ENCODE measurements at places on chromosomes 5 and 9. TPM values are rescaled to one million over a fixed set of nuclear protein-coding genes. Genes with fewer than 3 reads are reported as not detected.

Gene ABO
- not detected for total RNA-seq

Gene PPP2R2B
- 22.5 TPM for total RNA-seq

DNA sequence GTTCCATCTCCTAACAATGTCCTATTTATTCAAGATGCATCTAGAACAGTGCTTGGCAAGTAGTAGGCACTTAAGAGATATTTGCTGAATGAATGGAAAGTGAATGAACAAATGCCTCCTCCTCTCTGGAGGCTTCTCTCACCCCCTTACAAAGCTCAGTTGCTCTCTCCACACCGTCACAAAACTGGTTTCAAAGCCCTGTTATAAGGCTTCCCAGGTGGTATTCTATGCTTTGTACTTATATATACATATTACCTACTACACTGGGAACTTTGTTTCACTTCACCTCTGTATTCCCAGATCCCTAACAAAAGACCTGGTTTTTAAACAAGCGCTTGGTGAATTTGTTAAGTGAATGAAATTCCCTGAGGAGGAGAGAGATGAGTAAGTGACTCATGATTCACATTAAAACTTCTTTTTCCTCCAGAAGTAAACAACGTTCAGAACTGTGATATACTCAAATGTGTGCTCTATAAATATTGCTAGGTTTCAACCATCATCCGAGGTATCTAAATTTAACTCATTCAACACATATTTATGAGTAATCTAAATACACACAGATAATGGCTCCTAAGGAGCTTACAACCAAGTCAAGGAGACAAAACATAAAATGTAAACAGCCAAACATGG, 36.0 kb downstream of the DENND1A start:
- DNase-seq = no peak
- H3K36me3 ChIP-seq = no peaks in the 10 kb centered on the region
- peak overlapping the region; percentile 86 for H3K27ac ChIP-seq
- H3K27me3 ChIP-seq = no peaks in the 10 kb centered on the region
- H3K4me3 ChIP-seq = no peak overlapping the region

Gene F12
- 2.0 TPM for total RNA-seq

- H3K4me3 ChIP-seq = no peak overlapping the region
- no peak overlapping the region for H3K27ac ChIP-seq
- no peak for DNase-seq
- no peaks in the 10 kb centered on the region for H3K4me1 ChIP-seq
Observed at GRCh38 chr9:80085668-80086067, 513.9 kb downstream of the TLE4 start.

DNA sequence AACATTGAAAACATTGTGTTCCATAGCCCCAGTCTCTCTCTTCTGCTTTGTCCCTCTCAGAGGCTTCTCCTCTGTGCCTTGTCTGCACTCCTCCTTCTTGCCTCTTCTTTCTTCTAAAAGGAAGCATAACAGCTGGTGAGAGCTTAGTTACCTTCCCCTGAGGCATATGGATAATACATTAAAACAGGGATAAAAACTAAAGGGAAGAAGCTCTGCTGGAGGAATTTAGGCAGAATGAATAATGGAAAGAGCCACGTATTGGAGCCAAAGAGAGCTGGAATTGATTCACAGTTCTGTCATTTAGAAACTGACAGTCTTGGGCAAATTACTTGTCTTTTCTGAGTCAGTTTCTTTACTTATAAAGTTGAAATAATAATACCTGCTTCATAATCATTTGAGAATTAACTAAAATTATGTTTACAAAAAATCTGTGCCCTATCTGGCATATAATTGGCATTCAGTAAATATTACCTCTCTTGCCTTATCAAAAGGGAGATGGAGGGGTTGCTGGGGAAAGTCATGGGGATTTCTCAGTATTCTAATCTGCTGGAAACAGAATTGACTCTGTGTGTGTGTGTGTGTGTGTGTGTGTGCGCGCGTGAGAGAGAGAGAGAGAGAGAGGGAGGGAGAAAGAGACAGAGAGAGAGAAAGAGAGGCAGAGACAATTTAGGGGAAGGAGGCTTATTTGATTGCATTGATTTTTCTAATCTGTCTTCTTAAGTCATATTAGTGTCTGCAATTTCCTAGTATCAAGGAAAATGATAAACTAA, 20.2 kb downstream of the ZNF474 start:
- no peaks in the 10 kb centered on the region for H3K27me3 ChIP-seq
- no peaks in the 10 kb centered on the region for H3K36me3 ChIP-seq
- no peak for DNase-seq
- H3K4me1 ChIP-seq = peaks cover 11% of the 10 kb centered on the region
- H3K4me3 ChIP-seq = no peak overlapping the region

- H3K4me3 ChIP-seq = no peak overlapping the region
- H3K27me3 ChIP-seq = no peaks in the 10 kb centered on the region
- H3K36me3 ChIP-seq = no peaks in the 10 kb centered on the region
- DNase-seq = no peak
- H3K4me1 ChIP-seq = no peaks in the 10 kb centered on the region
Observed at GRCh38 chr5:172527559-172527958, 73.2 kb upstream of the SH3PXD2B start.

DNA sequence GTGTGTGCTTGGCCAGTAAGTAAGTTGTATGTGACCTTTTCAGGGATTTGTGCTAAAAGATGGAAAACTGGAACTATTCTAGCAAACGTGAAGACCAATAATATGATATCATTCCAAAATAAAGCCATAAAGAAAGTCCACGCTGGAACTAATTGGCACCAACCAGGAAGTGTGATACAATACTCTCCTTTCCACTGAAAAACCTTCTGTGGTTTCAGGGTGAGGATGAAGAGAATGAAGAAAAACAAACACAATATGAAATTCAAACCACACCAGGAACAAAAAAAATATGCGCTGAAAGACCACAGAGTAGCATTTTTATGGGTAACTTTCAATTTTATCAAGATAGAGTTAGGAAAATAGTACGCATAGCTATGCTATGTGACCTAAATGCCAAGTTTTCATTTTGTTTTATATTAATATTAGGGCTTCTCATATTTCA, 105.8 kb downstream of the EFNA5 start:
- DNase-seq = no peak
- H3K36me3 ChIP-seq = no peaks in the 10 kb centered on the region
- H3K4me1 ChIP-seq = peaks cover 74% of the 10 kb centered on the region
- no peak overlapping the region for H3K4me3 ChIP-seq
- peak overlapping the region; percentile 53 for H3K27ac ChIP-seq

DNA sequence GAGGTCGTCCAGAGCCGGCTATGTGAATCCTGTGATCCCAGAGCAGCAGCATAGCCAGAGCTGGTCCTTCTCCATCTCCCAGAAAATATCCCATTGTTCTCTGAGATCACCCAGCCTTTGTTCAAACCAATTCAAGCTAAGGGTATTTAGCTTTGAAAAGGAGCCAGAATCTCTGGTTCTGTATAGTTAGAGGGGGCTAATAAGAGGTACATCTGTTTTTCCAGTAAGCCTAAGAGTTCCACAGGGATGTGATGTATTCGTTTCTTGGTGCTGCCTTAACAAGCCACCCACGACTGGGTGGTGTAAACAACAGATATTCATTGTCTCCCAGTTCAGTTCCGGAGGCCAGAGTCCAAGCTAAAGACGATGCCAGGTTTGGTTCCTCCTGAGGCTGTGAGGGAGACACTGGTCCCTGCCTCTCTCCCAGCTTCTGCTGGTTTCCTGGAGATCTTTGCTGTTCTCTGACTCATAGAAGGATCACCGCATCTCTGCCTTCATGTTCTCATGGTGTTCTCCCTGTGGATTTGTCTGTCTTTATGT, 344.8 kb downstream of the MTRR start:
- DNase-seq = peak; percentile 28
- H3K4me3 ChIP-seq = no peak overlapping the region
- no peak overlapping the region for H3K27ac ChIP-seq
- H3K36me3 ChIP-seq = no peaks in the 10 kb centered on the region
- H3K27me3 ChIP-seq = no peaks in the 10 kb centered on the region

- no peak for DNase-seq
- peaks cover 24% of the 10 kb centered on the region for H3K4me1 ChIP-seq
- H3K36me3 ChIP-seq = no peaks in the 10 kb centered on the region
- H3K27me3 ChIP-seq = no peaks in the 10 kb centered on the region
Observed at GRCh38 chr5:53929570-53929969, 369.1 kb downstream of the NDUFS4 start.

Gene IL33
- not detected for total RNA-seq

DNA sequence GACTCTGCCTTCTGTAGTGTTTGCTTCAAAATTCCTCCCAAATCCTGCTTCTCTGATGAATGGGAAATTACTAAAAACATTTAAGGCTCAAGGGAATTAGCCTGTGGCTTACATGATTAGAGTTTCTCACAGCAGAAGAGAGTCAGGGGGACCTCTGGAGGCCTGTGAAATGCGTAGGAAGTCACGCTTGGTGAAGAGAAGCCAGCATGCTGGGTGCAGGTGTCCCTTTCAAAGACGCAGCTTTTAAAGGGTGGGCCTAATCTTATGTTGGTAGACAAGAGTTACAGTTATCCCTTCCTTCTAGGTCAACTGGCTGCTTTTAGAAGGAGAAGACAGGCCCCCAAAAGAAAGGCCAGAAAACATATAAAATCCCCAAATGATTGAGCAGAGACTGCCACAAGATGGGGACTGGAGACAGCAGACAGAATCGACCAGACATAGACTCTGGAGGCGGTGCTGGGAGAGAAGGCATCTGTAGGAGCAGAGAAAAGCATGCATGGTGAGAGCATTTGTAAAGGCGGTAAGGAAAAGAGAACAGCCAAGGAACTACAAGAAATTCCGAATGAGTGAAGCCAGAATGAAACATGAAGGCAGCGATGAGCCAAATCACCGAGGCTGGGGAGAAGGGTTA, 42.3 kb downstream of the B4GALT1 start:
- no peak overlapping the region for H3K27ac ChIP-seq
- peak; percentile 39 for DNase-seq
- H3K36me3 ChIP-seq = no peaks in the 10 kb centered on the region

- no peaks in the 10 kb centered on the region for H3K36me3 ChIP-seq
- no peaks in the 10 kb centered on the region for H3K4me1 ChIP-seq
- DNase-seq = no peak
Observed at GRCh38 chr5:96942078-96942477, 6.2 kb downstream of the LNPEP start.

DNA sequence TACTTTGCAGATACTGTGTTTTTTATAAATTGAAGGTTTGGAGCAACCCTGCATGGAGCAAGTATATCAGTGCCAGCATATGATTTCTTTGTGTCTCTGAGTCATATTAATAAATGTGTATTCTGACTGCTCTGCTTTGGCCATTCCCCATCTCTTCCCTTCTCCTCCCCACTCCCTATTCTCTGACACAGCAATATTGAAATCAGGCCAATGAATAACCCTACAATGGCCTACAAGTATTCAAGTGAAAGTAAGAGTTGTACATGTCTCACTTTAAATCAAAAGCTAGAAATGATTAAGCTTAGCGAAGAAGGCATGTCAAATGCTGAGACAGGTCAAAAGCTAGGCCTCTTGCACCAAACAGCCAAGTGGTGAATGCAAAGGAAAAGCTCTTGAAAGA, 82.2 kb upstream of the TLX3 start:
- no peak overlapping the region for H3K4me3 ChIP-seq
- no peaks in the 10 kb centered on the region for H3K27me3 ChIP-seq
- H3K36me3 ChIP-seq = no peaks in the 10 kb centered on the region
- peaks cover 9% of the 10 kb centered on the region for H3K4me1 ChIP-seq
- DNase-seq = no peak

DNA sequence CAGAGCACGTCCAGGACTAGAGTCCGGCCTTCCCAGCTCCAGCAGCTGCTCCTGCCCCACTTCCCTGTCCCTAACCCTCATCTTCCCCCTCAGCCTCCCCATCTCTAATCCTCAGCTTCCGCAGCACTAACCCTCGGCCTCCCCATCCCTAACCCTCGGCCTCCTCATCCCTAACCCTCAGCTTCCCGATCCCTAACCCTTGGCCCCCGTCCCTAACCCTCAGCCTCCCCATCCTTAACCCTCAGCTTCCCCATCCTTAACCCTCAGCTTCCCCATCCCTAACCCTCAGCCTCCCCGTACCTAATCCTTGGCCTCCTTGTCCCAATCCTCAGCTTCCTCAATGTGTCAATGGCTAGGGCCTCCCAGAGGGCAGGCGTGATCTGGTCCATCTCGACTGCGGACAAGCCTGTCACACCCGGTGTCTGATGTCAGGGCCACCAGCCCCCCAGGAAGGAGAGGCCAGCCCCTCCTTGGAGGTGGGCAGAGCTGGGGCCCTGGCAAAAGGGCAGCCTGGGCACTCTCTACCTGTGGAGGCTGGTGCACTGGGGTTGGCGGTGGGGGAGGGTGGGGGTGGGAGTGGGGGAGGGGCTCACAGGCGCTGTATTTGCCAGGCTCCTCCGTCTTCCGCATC, 1.4 kb downstream of the OBP2B start:
- H3K27me3 ChIP-seq = peaks cover 74% of the 10 kb centered on the region
- H3K4me1 ChIP-seq = no peaks in the 10 kb centered on the region
- no peak overlapping the region for H3K27ac ChIP-seq
- no peak for DNase-seq

- DNase-seq = no peak
- H3K27ac ChIP-seq = no peak overlapping the region
- no peaks in the 10 kb centered on the region for H3K27me3 ChIP-seq
- H3K36me3 ChIP-seq = no peaks in the 10 kb centered on the region
Observed at GRCh38 chr9:133894377-133895321, 97.5 kb downstream of the VAV2 start.

- H3K27ac ChIP-seq = no peak overlapping the region
- no peaks in the 10 kb centered on the region for H3K27me3 ChIP-seq
- no peak for DNase-seq
- no peaks in the 10 kb centered on the region for H3K4me1 ChIP-seq
Observed at GRCh38 chr5:66727630-66728029, 131.4 kb downstream of the MAST4 start.

GRCh38 chr9:36987891-36988290, 46.2 kb downstream of the PAX5 start:
- no peaks in the 10 kb centered on the region for H3K36me3 ChIP-seq
- H3K4me1 ChIP-seq = peaks cover 25% of the 10 kb centered on the region
- peak overlapping the region; percentile 12 for H3K4me3 ChIP-seq
- H3K27ac ChIP-seq = no peak overlapping the region

- peaks cover 12% of the 10 kb centered on the region for H3K4me1 ChIP-seq
- H3K27me3 ChIP-seq = no peaks in the 10 kb centered on the region
- peak overlapping the region; percentile 66 for H3K27ac ChIP-seq
- peak overlapping the region; percentile 90 for H3K4me3 ChIP-seq
- H3K36me3 ChIP-seq = no peaks in the 10 kb centered on the region
Observed at GRCh38 chr5:55994998-55995914, 493 bp upstream of the IL6ST start.

Gene STRBP
- 70.9 TPM for total RNA-seq

GRCh38 chr5:174412374-174412773, 312.0 kb upstream of the MSX2 start:
- H3K4me1 ChIP-seq = peaks cover 4% of the 10 kb centered on the region
- H3K36me3 ChIP-seq = no peaks in the 10 kb centered on the region
- no peaks in the 10 kb centered on the region for H3K27me3 ChIP-seq

- peaks cover 12% of the 10 kb centered on the region for H3K4me1 ChIP-seq
- no peak overlapping the region for H3K4me3 ChIP-seq
- DNase-seq = no peak
- H3K36me3 ChIP-seq = no peaks in the 10 kb centered on the region
Observed at GRCh38 chr5:103624035-103624480, 61.5 kb upstream of the NUDT12 start.

Gene PLPP7
- total RNA-seq = 11.5 TPM

Gene NOXA1
- 0.65 TPM for total RNA-seq

All from neural progenitor cell (in vitro differentiated cells).